Right hindlimb (tissue), 1 donor: ENCODE measurements at places on chromosomes 1 and 21.
A peak's percentile ranks its signal among the peaks of the same experiment; 100 is the strongest.

DNA sequence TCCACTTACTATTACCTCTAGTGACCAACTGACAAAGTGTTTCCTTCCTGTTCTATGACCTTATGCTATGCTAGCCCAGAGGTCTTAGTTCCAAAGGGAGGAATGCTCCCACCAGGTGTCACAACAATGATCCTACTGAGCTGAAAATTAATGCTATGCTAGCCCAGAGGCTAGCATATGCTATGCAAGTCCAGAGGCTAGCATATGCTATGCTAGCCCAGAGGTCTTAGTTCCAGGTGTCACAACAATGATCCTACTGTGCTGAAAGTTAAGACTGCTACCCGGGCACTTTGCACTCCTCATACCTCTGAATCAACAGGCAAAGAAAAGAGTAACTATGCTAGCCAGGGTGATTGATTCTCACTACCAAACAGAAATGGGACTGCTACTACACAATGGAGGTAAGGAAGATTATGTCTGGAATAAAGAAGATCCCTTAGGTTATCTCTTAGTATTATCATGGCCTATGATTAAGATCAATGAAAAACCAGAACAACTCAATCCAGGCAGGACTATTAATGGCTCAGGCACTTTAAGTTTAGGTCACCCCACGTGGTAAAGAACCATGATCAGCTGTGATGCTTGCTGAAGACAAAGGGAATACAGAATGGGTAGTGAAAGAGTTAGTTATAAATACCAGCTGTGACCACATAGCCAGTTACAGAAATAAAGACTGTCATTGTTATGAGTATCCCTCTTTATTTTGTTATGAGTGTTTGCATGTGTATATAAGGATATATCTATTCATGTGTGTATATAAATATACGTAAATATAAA is 114.1 kb downstream of the CSMD2 start:
- DNase-seq = no peak

GRCh38 chr1:2411801-2412394 is 466 bp downstream of the PEX10 start:
- DNase-seq = no peak

DNA sequence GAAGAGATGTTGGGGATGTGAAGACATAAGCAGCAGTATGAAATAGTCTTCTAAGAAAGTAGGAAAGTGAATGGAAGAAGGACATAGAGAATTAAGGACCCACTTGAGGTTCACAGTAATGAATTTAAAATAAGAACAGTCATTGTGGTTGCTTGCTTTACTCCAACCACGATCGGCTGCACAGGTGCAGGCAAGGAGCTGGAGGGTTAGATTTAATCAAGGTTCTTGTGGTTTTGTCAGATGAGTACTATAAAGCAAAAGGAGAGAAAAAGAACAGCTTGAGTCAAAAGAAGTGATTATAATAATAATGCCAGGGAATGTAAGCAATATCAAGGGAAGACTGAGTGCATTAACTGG is 46.1 kb upstream of the RBM34 start:
- DNase-seq = no peak

DNA sequence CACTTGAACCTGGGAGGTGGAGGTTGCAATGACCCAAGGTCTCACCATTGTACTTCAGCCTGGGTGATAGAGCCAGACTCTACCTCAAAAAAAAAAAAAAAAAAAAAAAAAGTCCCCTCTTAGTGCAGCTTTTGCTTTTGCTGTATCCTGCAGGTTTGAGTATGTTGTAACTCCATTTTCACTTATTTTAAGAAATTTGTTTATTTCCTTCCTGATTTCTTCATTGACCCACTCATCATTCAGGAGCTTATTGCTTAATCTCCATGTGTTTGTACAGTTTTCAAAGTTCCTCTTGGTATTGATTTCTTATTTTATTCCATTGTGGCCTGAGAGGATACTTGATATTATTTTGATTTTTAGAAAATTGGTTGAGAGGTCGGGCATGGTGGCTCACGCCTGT is 50.9 kb upstream of the AK4 start:
- DNase-seq = no peak

- no peak for DNase-seq
Observed at GRCh38 chr1:21569820-21570527, 60.8 kb downstream of the ALPL start.

- DNase-seq = no peak
Observed at GRCh38 chr1:51439053-51439452, 80.0 kb downstream of the EPS15 start.

GRCh38 chr1:37391211-37392011 is 83.0 kb upstream of the ZC3H12A start:
- DNase-seq = no peak

GRCh38 chr1:155509064-155509463 is 53.5 kb downstream of the ASH1L start:
- no peak for DNase-seq

GRCh38 chr1:96240438-96240837 is 481.1 kb upstream of the PTBP2 start:
- DNase-seq = no peak

GRCh38 chr1:77948841-77949424 is 29.9 kb downstream of the FUBP1 start:
- peak; percentile 27 for DNase-seq

GRCh38 chr21:45146306-45146705 is 71.9 kb downstream of the ADARB1 start:
- DNase-seq = peak; percentile 23

- DNase-seq = no peak
Observed at GRCh38 chr21:38883142-38883541, 77.4 kb downstream of the ETS2 start.

GRCh38 chr1:244652623-244653438 is at the start of gene DESI2:
DESI2 (plus strand) TSS chr1:244653126; CDS start chr1:244653314, 188 bp downstream.
- DNase-seq = peak; percentile 100

- no peak for DNase-seq
Observed at GRCh38 chr1:9606948-9607347, 18.2 kb downstream of the TMEM201 start.

- no peak for DNase-seq
Observed at GRCh38 chr1:92876351-92876750, 44.5 kb downstream of the RPL5 start.

GRCh38 chr1:210371916-210372315 is 43.2 kb downstream of the HHAT start:
- DNase-seq = no peak

DNA sequence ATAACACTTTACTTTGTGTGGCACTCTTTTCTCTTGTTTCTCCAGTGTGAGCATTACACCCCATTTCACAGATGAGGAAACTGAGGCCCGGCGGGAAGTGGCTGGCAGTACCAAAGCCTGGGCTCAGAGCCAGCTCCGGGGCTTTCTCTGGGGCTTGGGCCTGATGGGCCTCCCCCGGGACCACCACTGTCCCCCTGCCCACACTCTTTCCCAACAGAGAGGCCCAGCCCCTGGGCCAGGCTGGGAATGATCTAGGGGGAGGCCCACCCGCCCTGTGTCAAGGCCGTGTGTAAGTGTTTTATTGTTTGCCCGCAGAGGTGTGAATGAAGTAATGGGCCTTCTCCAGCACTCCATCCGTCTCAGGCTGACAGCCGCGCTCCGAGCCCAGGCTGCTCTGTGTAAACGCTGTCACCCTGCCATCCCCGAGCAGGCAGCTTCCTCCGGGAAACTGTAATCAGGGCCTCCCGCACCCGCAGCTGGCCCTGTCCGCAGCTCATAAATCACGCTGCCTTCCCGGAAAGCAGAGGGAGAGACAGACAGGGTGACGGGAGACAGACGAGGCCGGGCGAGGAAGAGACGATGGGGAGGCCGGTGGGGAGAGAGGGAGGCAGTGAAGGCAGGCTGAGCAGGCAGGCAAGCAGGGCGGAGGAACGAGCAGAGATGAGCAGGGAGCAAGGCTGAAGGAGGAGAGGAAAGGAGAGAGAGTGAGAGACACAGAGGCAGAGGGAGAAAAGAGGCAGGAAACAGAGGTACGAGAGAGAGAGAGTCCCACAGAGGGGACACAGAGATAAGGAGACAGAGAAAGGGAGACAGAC is 109.7 kb upstream of the ZBTB40 start:
- peak; percentile 80 for DNase-seq

GRCh38 chr1:81850495-81850894 is 49.8 kb downstream of the ADGRL2 start:
- DNase-seq = no peak

DNA sequence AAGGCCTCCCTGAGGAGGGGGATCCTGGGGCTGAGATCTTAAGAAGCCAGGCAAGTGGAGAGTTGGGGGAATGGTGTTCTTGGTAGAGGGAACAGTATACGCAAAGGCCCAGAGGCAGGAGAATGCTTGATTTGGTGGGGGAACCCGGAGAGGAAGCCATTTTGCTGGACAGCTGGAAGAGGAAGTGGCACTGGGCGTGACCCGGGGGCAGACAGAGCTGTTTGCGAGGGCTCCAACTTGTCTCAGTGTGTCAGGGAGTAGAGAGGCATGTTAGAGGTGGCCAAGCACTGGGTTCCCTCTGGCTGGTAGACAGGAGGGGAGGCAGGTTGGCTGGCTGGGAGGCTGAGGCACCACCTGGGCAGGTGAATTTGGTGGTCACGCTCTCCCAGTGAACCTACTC is 96.3 kb upstream of the ACTL8 start:
- no peak for DNase-seq

GRCh38 chr1:16184557-16185303 is 27.7 kb downstream of the ARHGEF19 start:
- DNase-seq = no peak

- DNase-seq = no peak
Observed at GRCh38 chr1:167095368-167095767, 1.5 kb downstream of the STYXL2 start.

GRCh38 chr1:84163123-84163931 is 19.3 kb downstream of the PRKACB start:
- DNase-seq = no peak

DNA sequence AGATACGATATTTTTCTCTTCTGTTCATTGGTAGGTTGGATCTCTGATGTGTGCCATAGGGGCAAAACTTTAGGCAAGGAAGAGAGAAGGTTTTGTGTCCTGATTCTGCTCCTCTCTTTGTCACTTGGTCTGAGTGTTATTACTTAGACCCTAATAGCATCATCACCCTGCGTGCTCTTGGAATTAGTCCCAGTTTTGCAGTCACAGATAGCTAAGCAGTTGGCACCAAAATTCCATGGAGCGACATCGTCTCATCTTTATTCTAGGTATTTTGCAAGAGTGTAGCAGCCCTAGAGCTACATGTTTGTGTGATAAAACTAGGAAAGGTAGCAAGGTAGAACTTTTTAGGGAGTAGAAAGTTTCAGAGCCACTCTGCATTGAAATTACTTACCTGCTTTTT is 23.8 kb downstream of the PIP5K1A start:
- DNase-seq = no peak

DNA sequence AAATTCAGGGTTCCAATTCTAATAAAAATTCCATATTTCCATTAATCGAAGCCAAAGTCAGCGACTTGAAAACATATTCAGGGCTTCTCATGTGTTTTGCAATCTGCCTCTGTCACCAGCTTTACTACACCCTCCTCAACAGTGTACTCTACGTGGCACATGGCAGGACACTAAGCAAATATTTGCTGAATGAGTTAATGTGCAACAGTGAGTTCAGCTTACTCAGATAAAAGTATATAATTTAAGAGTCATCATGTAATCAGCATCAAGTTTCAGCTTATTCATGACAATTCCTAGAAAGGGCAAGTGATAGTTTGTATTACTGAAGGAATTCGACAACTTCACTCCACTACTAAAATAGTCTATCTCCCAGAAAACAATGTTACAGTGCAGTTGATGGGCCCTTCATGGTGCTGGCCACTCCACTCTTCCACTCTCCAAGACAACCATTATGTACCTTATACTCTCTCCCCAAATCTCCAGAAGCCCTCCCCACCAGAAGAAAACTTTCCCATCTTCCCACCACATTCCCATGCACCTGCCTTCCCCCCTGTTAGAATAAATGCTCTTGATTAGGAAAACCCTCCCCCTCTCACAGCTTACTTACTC is 97.3 kb downstream of the TTLL7 start:
- DNase-seq = no peak

- DNase-seq = no peak
Observed at GRCh38 chr1:239997515-239998311, 94.0 kb upstream of the FMN2 start.

- no peak for DNase-seq
Observed at GRCh38 chr1:16302709-16303627, 49.3 kb downstream of the FBXO42 start.

- no peak for DNase-seq
Observed at GRCh38 chr1:236090741-236091147, 25.9 kb upstream of the NID1 start.

DNA sequence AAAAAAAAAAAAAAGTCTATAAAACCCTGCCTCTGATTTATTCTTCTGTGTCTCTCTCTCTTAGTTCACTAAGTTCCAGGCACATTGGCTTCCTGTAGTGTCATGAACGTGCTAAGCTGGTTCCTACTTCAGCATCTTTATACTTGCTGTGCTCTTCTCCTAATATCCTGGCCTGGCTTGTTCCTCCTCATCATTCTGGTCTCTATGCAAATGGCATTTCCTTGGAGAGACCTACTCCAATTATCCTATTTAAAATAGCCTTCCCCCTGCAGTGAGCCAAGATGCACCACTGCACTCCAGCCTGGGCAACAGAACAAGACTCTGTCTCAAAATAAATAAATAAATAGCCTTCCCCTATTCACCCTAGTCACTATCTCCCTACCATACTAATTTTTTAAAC is 9.7 kb upstream of the CLCC1 start:
- no peak for DNase-seq

DNA sequence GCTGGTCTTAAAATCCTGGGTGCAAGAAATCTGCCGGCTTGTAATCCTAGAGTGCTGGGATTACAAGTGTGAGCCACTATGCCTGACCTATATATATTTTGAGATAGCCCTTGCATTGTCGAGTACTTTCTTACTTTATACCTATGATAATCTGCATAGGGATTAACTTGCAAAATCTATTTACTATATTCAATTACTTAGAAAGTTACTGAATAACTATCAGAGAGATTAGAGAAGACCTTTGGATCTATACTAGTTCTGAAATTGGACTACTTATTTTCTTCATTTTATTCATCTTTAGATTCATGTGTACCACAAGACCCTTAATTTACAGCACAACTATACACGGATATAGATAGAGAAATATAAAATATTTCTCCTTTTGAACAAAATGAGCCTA is 1766.0 kb downstream of the NCAM2 start:
- DNase-seq = no peak
